PC-9 (cell line): ENCODE measurements at places on chromosomes 16 and 17. TPM values are rescaled to one million over a fixed set of nuclear protein-coding genes. Genes with fewer than 3 reads are reported as not detected.
A peak's percentile ranks its signal among the peaks of the same experiment; 100 is the strongest.

- peaks cover 28% of the 10 kb centered on the region; the same call in 1 of the 2 replicates for H3K27me3 ChIP-seq
- H3K4me3 ChIP-seq, result no peak overlapping the region
- H3K4me1 ChIP-seq, result peaks cover 9% of the 10 kb centered on the region; the same call in 1 of the 2 replicates
- H3K27ac ChIP-seq, result no peak overlapping the region
These were observed 199.0 kb downstream of the MSI2 start for GRCh38 chr17:57455063-57455914.

DNA sequence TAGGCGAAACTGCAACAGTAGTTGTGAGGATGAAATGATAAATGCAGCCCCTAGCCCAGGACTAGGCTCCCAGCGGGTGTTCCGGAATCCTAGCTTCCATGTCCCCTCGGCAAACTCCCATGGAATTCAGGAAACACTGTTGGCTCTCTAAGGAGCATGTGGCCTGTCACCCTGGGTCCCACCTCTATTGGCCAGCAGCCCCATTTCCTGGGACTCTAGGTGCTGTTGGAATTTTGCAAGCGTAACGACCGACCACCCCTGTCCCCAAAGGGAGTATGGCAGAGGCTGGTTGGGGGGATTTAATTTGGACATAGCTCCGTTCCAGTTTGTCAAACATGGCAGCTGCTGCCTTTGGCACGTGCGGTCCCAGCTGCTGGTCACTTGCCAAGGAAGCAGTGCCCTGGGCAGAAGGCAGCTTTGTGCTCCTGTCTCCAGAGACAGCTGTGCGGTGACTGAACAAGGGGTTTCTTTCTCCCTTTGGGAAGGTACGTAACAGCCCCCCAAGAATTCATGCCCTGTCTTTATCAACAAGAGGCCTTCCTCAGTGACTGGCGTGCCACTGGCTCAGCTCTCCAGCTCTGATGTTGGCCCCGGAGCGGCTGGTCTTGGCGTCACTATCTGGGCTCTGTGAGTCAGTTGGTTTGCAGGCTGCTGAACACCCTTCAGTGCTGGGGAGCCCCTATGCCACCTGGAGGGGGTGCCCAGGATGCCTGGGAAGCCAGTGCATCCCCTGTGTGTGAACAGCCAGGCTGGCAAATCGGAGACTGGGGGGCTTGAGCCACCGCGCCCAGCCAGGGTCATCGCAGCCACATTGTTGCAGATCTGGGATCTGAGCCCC lies 235.2 kb upstream of the TNRC6C start:
- no peak for DNase-seq
- peaks cover 66% of the 10 kb centered on the region for H3K27me3 ChIP-seq
- H3K36me3 ChIP-seq, result no peaks in the 10 kb centered on the region

Gene RAPGEFL1
- 14.0 and 14.9 TPM in 2 replicates for total RNA-seq

GRCh38 chr16:47254756-47255155 lies 111.0 kb upstream of the NETO2 start:
- no peak for DNase-seq
- no peak overlapping the region for H3K27ac ChIP-seq
- H3K4me3 ChIP-seq, result no peak overlapping the region
- no peaks in the 10 kb centered on the region for H3K4me1 ChIP-seq

Gene FNDC8
- total RNA-seq, result not detected in 2 replicates

Gene MYH11
- total RNA-seq, result 0.11 and 0.43 TPM in 2 replicates

Gene TMC7
- total RNA-seq, result 4.3 and 4.4 TPM in 2 replicates

DNA sequence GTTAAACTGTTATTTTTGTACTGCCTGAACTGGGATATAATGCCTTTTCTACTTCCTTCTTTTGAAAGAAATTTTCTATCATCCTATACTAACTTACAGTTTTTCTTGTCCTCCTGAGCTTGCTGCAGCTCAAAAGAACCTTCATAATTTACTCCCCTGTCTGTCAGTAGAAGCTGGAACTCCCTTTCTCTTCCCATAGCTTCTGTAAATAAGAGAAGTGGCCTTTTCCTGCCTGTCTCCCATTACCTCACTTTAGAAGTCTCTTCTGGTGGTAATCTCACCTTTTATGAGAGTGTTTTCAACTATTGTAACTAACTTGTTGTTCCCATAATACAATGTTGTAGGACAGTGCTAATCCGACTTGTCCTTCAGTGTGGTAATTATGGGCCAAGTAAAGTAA lies 246.7 kb upstream of the TBX2 start:
- no peaks in the 10 kb centered on the region for H3K27me3 ChIP-seq
- H3K36me3 ChIP-seq, result no peaks in the 10 kb centered on the region
- H3K4me1 ChIP-seq, result no peaks in the 10 kb centered on the region
- H3K27ac ChIP-seq, result no peak overlapping the region

- no peak for DNase-seq
- H3K36me3 ChIP-seq, result 0 out of 2 replicates have a peak, but pooled peaks cover 3% of the 10 kb centered on the region
- no peaks in the 10 kb centered on the region for H3K4me1 ChIP-seq
- H3K27ac ChIP-seq, result no peak overlapping the region
- H3K27me3 ChIP-seq, result no peaks in the 10 kb centered on the region
- H3K4me3 ChIP-seq, result no peak overlapping the region
These were observed 12.4 kb downstream of the MRPL27 start for GRCh38 chr17:50360486-50361115.

DNA sequence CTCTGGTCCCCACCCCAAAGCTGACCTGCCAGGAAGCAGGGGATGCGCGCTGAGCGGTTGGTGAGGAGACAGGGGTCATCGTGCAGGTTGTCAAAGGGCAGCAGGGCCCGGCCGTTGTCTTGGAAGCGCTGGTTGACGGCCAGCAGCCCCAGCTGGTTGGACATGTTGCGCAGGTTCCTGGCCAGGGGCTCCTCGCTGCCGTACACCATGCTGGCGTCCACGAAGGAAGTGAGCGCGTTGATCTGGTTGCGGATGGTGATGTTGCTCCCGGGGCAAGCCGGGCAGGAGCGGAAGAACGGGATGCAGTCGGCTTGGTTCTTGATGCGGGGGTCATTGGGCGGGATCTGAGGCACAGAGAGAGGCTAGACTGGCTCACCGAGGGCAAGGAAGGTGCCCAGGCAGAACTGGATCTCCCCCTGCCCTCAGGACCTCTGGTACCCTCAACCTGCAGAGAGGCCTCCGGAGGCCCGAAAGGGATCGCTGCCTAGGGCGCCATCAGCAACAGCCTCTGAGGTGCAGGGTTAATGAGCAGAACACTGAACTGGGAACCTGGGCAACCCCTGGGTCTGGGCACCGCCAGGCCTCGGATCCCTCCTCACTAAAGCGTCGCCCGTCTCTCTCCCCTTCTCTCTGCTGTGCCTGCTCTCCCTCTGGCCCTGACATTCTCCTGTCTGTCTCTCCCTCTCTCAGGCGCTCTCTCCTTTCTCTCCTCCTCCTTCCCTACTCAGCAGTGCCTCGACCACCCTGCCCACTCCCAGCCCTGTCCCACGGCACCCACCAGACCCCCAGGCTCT lies 2.7 kb downstream of the MPO start:
- H3K27me3 ChIP-seq, result peaks cover 84% of the 10 kb centered on the region
- DNase-seq, result no peak
- H3K27ac ChIP-seq, result no peak overlapping the region
- H3K4me1 ChIP-seq, result no peaks in the 10 kb centered on the region

DNA sequence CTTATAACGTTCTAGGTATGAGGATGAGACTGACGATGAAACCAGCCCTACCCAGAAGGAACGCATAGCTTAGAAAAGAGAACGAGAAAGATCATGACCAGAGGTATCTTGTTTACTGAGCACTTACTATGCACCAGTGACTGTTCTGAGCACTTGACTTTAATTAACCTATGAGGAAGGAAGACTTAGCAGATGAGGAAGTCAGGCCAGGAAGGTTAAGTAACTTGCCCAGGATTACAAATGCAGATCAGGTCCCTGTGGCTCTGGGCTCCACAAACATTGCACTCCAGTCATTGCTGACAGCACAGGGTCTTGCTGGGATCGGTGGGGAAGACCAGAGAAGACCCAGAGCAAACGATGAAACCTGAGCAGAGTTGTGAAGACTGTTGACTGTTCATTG lies 7.1 kb downstream of the KRT13 start:
- H3K27ac ChIP-seq, result peak overlapping the region; percentile 29
- peak; percentile 59 for DNase-seq
- no peaks in the 10 kb centered on the region for H3K36me3 ChIP-seq
- no peaks in the 10 kb centered on the region for H3K27me3 ChIP-seq
- no peak overlapping the region for H3K4me3 ChIP-seq

- H3K4me1 ChIP-seq, result no peaks in the 10 kb centered on the region
- H3K4me3 ChIP-seq, result no peak overlapping the region
- no peaks in the 10 kb centered on the region for H3K27me3 ChIP-seq
- no peak overlapping the region for H3K27ac ChIP-seq
- no peaks in the 10 kb centered on the region for H3K36me3 ChIP-seq
- DNase-seq, result no peak
These were observed 22.0 kb downstream of the SP2 start for GRCh38 chr17:47918006-47918405.

GRCh38 chr16:80347900-80348299 lies 192.9 kb upstream of the DYNLRB2 start:
- peaks cover 7% of the 10 kb centered on the region; the same call in 1 of the 2 replicates for H3K27me3 ChIP-seq
- no peaks in the 10 kb centered on the region for H3K36me3 ChIP-seq
- no peak overlapping the region for H3K4me3 ChIP-seq

Gene MILR1
- total RNA-seq, result 22.9 and 25.6 TPM in 2 replicates

Gene HEATR9
- not detected in 2 replicates for total RNA-seq

DNA sequence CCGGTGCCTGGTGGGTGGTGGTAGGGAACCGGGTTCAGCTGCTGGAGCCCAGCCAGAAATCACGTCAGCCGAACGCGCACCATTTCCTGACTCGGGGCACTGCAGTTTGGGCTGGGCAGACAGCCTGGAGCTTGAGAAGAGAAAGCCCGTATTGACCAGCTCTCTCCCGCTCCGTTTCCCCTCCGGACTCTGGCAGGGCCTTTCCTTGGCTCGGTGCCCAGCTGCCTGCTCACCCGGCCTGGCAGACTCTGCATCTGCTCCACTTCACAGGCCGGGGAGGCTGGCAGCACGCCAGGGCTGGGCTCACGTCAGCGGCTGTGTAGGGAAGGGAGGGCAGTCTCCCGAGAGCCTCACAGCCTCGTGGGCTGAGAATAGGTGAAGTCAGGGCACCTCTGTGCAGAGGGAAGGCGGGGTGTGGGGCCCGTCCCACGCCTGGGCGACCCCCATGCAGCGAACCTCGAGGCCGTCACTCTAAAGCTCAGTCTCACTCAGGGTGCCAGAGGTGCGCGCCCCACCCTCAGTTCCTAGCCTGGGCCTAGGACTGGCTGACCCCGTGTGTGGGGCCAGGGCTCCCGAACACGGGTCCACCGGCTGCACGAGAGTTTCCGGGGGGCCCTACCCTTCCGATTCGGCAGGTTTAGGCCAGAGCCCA lies 59.1 kb downstream of the OR1D5 start:
- H3K4me1 ChIP-seq, result peaks cover 22% of the 10 kb centered on the region
- H3K27me3 ChIP-seq, result no peaks in the 10 kb centered on the region
- peak overlapping the region; percentile 6; the same call in 1 of the 2 replicates for H3K4me3 ChIP-seq
- no peaks in the 10 kb centered on the region; the same call in 1 of the 2 replicates for H3K36me3 ChIP-seq

GRCh38 chr17:3003296-3004149 lies 59.9 kb downstream of the OR1D5 start:
- H3K4me3 ChIP-seq, result no peak overlapping the region
- peaks cover 22% of the 10 kb centered on the region for H3K4me1 ChIP-seq
- H3K36me3 ChIP-seq, result no peaks in the 10 kb centered on the region; the same call in 1 of the 2 replicates
- peak overlapping the region; percentile 40; the same call in 1 of the 2 replicates for H3K27ac ChIP-seq

DNA sequence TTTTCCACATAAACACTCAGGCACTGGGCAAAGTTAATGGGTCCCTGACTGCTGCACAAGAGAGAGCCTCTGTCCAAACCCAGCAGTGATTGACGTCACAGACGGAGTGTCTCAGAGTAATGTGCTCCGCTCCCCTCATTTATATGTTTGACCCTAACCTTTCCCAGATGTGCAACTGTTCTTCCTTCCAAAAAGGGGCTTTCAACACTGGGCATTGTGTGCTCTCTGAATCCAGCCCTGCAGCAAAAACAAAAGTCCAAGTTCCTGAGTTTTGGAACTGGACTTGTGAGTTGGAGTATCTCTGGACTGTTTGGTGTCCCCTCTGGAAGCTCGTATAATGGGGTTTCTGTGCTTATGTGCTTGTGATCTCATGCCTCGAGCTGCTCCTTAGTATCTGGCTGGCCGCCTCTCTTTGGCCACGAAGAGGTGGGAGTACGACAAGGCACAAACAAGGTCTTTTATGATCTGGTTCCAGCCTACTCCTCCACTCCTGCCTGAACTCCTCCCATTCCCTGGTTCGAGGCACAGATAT lies 76.4 kb upstream of the SMIM36 start:
- H3K27ac ChIP-seq, result no peak overlapping the region
- no peak overlapping the region for H3K4me3 ChIP-seq
- no peaks in the 10 kb centered on the region for H3K36me3 ChIP-seq
- no peak for DNase-seq

- DNase-seq, result no peak
- peak overlapping the region; percentile 77 for H3K4me3 ChIP-seq
- no peak overlapping the region for H3K27ac ChIP-seq
- H3K27me3 ChIP-seq, result no peaks in the 10 kb centered on the region
- no peaks in the 10 kb centered on the region; the same call in 1 of the 2 replicates for H3K4me1 ChIP-seq
- no peaks in the 10 kb centered on the region for H3K36me3 ChIP-seq
These were observed 1.4 kb downstream of the PAQR4 start for GRCh38 chr16:2970563-2970962.

- no peaks in the 10 kb centered on the region for H3K27me3 ChIP-seq
- no peak overlapping the region for H3K27ac ChIP-seq
- no peak for DNase-seq
- H3K4me1 ChIP-seq, result no peaks in the 10 kb centered on the region
- H3K36me3 ChIP-seq, result peaks cover 4% of the 10 kb centered on the region; the same call in 1 of the 2 replicates
- no peak overlapping the region for H3K4me3 ChIP-seq
These were observed 8.9 kb downstream of the PROCA1 start for GRCh38 chr17:28702752-28703150.

- no peaks in the 10 kb centered on the region for H3K27me3 ChIP-seq
- no peak overlapping the region for H3K27ac ChIP-seq
- no peak overlapping the region for H3K4me3 ChIP-seq
These were observed 25.0 kb downstream of the FBXL20 start for GRCh38 chr17:39376434-39376833.

GRCh38 chr17:47956791-47957590 lies 692 bp downstream of the PRR15L start:
- no peaks in the 10 kb centered on the region for H3K27me3 ChIP-seq
- peak overlapping the region; percentile 48 for H3K4me3 ChIP-seq
- peak overlapping the region; percentile 88 for H3K27ac ChIP-seq

- 0 out of 2 replicates have a peak, but pooled peaks cover 3% of the 10 kb centered on the region for H3K36me3 ChIP-seq
- H3K27ac ChIP-seq, result no peak overlapping the region
- H3K4me3 ChIP-seq, result no peak overlapping the region
- no peaks in the 10 kb centered on the region for H3K27me3 ChIP-seq
These were observed 7.3 kb upstream of the BCAR1 start for GRCh38 chr16:75258807-75259141.

Gene SCNN1B
- 0.57 and 0.60 TPM in 2 replicates for total RNA-seq

- peaks cover 91% of the 10 kb centered on the region for H3K4me1 ChIP-seq
- DNase-seq, result peak; percentile 100
- H3K27me3 ChIP-seq, result no peaks in the 10 kb centered on the region
These were observed 39.4 kb downstream of the TUBD1 start for GRCh38 chr17:59853168-59853918.

DNA sequence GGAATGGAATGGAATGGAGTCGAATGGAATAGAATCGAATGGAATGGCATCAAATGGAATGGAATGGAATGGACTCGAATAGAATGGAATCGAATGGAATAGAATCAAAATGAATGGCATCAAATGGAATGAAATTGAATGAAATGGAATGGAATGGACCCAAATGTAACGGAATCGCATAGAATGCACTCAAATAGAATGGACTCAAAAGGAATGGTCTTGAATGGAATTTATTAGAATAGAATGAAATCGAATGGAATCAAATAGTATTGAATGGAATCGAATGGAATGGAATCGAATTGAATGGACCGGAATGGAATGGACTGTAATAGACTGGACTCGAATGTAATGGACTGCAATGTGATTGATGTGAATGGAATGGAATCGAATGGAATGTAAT lies 501.4 kb upstream of the WSB1 start:
- H3K36me3 ChIP-seq, result no peaks in the 10 kb centered on the region
- H3K27me3 ChIP-seq, result no peaks in the 10 kb centered on the region
- H3K4me3 ChIP-seq, result no peak overlapping the region
- no peak overlapping the region for H3K27ac ChIP-seq
- H3K4me1 ChIP-seq, result no peaks in the 10 kb centered on the region

GRCh38 chr17:27449541-27449940 lies 6.7 kb upstream of the KSR1 start:
- no peak overlapping the region for H3K27ac ChIP-seq
- DNase-seq, result no peak
- no peaks in the 10 kb centered on the region for H3K36me3 ChIP-seq
